CD4-positive, alpha-beta T cell treated with Interleukin-17A for 4 hours (primary cell): ENCODE measurements at places on chromosomes 6 and 20.

GRCh38 chr6:5214570-5215052, 46.1 kb downstream of the LYRM4 start:
- peak; percentile 7 for DNase-seq

DNA sequence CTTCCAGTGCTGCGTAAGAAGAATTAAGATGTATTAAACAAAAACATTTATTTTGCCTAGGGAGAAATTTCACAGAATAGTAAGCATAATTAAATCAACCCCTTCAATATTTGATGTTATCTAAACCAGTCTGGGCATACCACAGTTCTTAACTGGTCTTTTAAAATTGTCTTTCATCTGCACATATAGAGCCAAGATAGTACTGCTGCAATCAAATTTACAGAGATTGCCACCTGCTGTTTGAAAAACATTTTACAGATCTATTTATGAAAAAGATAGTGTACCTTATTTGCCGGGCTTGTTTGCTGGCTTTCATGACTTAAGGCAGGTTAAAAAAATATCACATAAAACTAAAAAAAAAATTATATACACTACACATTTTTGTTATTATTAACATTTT, 323.2 kb downstream of the ADGRB3 start:
- no peak for DNase-seq

DNA sequence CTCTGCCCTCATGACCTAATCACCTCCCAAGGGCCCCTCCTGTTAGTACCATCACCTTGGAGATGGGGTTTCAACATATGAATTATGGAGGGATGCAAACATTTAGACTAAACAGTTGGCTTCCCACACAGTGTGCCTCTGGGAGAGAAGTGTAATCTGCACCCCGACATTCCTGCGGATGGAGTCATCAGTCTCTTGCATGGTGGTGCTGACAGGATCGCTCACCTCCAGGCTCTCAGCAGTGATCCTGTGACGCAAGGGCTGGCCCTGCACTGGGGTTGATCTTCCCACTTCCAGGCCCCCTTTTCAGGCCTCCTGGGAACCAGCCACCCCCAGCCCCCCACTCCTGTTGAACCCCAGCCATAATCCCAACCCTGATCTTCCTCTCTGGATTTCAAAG, 16.0 kb upstream of the PI16 start:
- DNase-seq = no peak

- DNase-seq = no peak
Measured at GRCh38 chr6:34295721-34296120, 46.9 kb upstream of the SMIM29 start.

GRCh38 chr6:7137335-7138045, 29.7 kb downstream of the RREB1 start:
- peak; percentile 74 for DNase-seq

DNA sequence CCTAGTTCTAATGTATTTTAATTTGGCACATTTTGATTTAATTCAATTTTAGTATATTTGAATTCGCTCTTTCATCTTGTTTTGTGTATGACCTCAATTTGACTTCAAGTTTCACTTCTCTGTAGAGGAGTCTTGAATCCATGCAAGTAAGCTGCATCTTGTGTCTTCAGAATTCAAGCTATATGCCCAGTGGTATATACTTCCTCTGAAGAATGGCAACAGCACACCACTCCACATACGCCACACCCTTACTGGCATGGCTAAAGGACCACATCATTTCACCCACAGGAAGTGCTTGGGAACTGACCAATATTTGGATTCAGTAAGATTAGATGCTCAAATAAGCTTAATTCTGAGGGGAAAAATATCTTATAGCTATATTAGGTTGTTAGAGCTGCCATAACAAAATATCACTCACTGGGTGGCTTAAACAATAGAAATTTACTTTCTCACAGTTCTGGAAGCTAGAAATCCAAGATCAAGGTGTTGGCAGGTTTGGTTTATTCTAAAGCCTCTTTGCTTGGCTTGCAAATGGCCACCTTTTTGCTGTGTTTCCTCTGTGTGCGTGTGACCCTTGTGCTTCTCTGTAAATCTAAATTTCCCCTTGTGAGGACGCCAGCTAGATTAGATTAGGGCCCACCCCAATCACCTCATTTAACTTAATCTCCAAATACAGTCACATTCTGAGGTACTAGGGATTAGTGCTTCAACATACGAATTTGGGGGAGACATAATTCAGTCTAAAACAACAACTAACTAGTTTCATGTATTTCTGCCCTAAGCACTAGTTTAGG, 2.8 kb upstream of the ASF1A start:
- peak; percentile 18 for DNase-seq

DNA sequence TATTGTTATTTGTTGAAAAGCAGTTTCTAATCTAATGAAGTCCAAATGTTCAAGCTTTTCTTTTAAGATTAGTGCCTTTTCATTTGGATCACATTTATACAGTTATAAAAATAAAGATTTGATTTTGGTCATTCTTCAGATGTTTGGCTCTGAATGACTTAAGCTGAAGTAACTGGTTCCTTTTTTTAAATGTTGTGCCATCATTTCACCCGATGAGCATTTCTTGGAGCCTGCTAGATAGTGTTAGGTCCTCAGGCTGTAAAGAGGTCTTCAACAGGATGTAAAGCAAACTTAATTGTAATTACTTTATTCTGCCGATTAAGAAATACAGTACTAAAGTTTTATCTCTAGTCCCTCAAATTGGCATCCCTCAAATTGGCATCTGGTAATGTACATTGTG, 41.2 kb upstream of the ASIP start:
- no peak for DNase-seq

- no peak for DNase-seq
Measured at GRCh38 chr6:8195040-8195713, 92.8 kb upstream of the EEF1E1 start.

DNA sequence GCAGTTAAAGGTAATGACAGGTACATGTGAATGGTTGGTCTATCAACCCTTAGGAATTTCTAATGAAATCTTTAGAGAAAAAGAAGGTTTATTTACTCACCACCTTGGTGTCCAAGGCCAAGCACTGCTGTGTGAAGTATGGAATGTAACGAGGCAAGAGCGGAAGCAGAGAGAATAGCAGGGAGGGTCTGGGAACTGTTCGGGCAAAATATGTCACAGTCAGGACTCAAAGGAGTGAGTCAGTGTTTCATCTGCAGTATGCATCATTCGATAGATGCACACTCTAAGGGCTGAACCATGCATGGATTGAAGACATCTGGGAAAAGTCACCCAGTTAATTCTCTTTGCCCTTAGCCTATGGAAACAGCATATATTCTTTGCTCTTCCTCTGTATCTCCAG, 33.2 kb downstream of the ADGRF5 start:
- DNase-seq = no peak

DNA sequence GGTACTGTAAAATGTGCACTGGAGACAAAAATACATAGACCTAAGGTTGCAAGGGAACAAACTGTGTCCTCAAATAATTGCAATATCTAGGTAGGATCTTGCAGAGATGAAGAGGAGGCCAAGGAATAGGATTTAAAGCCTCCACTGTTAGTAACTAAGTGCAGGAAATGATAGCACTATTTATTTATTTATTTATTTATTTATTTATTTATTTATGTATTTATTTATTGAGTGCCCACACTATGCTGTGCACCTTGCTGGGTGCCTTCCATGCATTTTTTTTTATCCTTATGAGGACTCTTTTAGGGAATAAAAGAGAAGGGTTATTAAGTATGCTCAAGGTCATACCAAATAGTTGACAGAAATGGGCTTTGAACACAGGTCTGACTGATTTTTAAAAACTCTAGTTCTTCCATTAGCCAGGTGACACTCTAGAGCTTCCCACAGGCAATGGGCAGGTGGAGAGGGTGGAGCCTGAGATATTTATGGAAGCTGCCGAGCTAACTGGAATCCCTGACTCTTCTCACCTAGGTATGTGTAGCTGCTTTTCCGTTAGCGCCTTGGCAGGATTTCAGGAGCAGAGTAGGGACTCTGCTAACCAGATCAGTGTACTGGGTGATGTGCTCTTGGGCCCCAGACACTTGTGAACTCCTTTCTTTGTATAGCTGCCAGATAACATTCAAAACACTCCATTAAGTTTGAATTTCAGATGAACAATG, 12.8 kb upstream of the NUP153 start:
- no peak for DNase-seq

GRCh38 chr6:10884245-10884972, 2.4 kb upstream of the SYCP2L start:
- DNase-seq = no peak

- no peak for DNase-seq
Measured at GRCh38 chr6:25017486-25017885, 81.7 kb upstream of the RIPOR2 start.

DNA sequence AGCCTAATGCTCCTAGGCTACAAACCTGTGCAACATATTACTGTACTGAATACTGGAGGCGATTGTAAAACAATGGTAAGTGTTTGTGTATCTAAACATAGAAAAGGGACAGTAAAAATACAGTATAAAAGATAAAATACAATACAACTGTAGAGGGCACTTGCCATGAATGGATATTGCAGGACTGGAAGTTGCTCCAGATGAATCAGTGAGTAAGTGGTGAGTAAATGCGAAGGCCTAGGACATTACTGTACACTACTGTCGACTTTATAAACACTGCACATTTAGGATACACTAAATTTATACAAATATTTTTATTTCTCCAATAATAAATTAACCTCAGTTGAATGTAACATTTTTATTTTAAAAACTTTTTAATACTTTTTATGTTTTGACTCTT, 485.0 kb downstream of the MMUT start:
- DNase-seq = no peak

DNA sequence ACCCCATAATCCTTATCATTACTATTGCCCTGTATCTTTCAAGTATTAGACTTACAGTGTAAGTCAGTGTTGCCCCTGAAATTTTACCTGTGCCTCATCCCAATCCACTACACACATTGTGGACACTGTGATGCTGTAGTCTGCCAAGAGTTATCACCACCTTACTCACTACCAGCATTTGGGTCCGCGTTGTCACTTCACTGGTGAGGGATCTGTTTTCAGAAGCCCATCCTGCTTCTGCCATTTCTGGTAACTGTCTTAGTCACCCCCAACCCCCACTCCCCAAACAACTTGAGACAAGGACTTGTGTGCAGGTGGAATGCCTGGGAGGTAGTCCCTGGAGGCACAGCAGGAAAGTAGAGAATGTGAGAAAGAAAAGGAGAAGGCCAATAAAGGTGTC, 6.0 kb upstream of the RAB44 start:
- DNase-seq = no peak

DNA sequence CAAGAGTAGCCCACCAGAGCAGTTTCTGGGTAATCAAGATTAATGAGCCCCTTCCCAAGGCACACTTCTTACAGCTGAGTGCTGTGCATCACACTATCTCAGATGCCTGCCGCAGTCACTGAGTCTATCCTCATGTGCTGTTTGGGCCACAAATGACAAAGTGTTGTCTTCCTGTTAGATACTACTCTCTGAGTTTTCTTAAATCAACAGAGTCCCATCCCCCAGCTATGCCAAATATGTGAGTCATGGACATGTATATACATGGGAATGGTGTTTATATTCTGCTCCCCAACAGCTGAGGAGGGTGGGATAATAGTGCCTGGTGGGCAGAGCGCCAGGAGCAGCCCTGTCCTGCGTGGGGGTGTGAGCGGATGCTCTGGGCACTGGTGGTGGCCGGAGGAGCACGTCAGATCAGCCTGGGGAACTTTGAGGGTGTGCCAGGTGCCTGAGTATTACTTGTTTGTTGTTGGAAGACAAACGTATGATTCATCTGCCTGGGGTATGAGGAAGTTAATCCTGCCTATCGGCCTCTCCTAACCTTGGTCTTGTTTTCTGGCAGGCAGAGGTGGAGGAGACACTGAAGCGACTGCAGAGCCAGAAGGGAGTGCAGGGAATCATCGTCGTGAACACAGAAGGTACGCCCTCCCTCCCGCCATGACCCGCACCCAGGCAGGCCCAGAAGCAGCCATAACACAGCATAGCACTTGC, 9.6 kb downstream of the DYNLRB1 start:
- DNase-seq = no peak

DNA sequence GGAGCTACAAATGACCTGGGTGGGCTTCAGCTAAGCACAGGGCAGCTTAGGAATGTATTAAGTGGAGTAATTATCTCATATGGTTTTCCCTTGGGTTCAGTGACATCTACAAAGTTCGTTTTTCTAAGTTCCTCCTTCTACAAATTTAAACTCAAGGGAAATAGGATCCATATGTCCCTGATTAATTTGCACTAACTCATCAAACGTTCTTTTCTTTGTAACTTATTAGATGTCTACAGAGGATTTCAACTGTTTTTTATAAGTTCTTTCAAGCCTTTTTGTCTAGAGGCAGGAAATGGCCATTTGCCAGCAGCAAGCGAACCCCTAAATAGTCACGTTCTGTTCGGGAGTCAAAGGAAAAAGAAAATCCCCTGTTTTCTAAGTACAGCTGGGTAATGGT, 1060.3 kb downstream of the KIF16B start:
- DNase-seq = no peak

- no peak for DNase-seq
Measured at GRCh38 chr20:38141204-38141888, 23.7 kb downstream of the TGM2 start.

GRCh38 chr20:15836634-15837033, 736.6 kb downstream of the KIF16B start:
- no peak for DNase-seq

GRCh38 chr6:167329014-167329413, 4.1 kb downstream of the TTLL2 start:
- DNase-seq = no peak

- DNase-seq = no peak
Measured at GRCh38 chr6:47032974-47033765, 9.0 kb downstream of the ADGRF1 start.

GRCh38 chr6:20061952-20062351, 150.3 kb downstream of the MBOAT1 start:
- no peak for DNase-seq

DNA sequence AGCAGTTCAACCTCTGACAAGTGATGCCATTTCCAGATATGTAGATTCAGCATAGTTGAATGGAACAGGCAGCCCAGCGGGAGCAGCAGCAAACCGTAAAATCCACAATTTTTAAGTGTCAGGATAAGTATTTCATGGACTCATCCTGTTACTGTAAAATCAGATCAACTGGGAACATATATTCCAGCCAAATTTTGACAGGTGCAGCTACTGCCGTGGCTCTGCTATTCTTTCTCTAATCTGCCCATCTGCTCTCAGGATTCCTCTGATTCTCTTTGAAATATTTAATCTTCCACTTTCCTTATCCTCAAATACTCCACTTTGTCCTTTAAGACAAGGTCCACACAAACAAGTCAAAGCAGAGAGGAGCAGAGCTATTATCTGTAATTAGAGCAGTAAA, 245.4 kb upstream of the ASCC3 start:
- DNase-seq = no peak

GRCh38 chr6:159906400-159906799, 15.6 kb downstream of the MAS1 start:
- DNase-seq = no peak

GRCh38 chr6:124780623-124781022, 181.6 kb upstream of the RNF217 start:
- DNase-seq = no peak

GRCh38 chr20:44461142-44461802, 14.4 kb upstream of the TTPAL start:
- no peak for DNase-seq
